ENCODE measurements at places on chromosomes 12 and 14.

DNA sequence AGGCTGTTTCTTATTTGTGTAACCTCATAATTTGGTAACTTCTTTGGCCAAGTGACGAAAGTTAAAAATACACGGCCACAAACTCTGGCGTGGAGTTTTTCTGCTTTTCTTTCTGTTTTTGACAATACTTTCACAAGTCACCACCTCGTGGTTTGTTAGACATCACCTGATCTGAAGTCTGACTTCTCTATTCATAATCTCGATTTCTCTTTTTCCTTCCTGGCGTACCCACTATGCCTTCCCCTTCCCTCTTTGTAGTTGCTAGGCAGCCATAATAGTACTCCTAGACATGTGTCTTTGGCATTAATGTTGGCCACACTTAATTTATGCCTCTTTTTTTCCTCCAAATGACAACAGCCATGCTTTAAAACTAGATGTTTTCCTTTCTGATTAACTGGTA is 97.6 kb downstream of the POLR3B start:
- no peak for DNase-seq

DNA sequence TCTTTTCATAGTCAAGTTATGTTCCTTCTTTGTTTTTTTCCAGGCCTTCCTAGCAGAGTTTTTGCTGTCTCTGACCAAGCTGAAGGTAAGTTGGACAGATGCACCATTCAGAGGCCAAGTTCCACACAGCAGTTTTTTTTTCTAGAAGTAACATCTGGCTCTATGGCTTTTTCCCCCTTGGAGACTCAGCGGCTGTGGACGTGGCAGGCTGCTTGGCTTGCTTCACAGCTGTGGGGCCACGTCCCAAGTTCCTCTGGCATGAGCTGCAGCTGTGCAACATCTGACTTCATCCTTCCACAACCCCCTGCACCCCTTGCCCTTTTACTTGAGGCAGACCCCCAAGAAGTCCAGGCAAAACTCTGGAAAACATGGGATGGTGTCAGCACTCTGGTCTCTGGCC is 24.2 kb upstream of the RHOJ start:
- DNase-seq: no peak

DNA sequence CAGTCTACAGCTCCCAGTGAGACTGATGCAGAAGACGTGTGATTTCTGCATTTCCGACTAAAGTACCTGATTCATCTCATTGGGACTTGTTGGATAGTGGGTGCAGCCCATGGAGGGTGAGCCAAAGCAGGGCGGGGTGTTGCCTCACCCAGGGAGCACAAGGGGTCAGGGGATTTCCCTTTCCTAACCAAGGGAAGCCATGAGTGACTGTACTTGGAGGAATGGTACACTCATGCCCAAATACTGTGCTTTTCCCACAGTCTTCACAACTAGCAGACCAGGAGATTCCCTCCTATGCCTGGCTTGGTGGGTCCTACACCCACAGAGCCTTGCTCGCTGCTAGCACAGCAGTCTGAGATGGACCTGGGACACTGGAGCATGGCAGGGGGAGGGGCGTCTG is 21.0 kb upstream of the ABCC9 start:
- no peak for DNase-seq

- DNase-seq: no peak
These were observed 50.3 kb downstream of the TSHR start for GRCh38 chr14:81005540-81006228.

- no peak for DNase-seq
These were observed 25.1 kb upstream of the ANO2 start for GRCh38 chr12:5969974-5970690.

DNA sequence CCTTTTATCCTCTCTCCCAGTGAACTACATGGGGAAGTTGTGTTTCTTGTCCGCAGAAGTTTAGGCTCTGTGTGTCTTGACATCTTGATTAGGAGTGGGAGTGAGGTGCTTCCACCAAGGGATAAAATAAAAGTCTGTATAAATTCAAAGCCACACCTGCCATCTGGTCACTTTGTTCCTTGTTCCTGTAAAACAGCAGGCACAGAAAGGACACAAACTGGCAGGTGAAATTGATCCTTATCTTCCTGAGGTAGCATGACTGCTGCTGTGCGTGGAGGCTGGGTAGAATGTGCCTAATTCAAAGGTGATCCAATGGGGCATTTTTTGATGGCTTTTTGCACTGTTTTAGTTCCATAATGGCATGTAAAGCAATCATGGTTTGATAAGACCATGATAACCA is 104.3 kb upstream of the KITLG start:
- DNase-seq: no peak

- DNase-seq: no peak
These were observed 118.8 kb downstream of the SLC6A15 start for GRCh38 chr12:84793558-84794367.

DNA sequence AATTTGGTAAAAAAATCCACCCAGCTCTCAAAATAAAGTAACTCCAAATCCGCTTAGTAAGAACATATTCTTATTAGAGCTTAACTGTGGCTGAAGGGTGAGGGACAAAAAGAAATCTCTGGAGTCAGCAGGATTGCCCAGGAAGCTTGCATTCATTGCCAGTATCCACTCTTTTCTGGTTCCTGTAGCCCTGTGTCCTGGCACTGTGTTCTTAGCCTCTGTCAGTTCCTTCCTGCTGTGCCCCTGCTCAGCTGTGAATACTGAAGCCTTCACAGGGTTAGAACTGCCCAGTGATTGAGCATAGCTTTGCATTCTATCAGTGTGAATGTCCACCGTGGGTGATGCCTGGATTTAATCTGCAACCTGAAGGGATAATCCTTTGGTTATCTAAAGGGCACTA is 266.9 kb upstream of the PELI2 start:
- DNase-seq: no peak

DNA sequence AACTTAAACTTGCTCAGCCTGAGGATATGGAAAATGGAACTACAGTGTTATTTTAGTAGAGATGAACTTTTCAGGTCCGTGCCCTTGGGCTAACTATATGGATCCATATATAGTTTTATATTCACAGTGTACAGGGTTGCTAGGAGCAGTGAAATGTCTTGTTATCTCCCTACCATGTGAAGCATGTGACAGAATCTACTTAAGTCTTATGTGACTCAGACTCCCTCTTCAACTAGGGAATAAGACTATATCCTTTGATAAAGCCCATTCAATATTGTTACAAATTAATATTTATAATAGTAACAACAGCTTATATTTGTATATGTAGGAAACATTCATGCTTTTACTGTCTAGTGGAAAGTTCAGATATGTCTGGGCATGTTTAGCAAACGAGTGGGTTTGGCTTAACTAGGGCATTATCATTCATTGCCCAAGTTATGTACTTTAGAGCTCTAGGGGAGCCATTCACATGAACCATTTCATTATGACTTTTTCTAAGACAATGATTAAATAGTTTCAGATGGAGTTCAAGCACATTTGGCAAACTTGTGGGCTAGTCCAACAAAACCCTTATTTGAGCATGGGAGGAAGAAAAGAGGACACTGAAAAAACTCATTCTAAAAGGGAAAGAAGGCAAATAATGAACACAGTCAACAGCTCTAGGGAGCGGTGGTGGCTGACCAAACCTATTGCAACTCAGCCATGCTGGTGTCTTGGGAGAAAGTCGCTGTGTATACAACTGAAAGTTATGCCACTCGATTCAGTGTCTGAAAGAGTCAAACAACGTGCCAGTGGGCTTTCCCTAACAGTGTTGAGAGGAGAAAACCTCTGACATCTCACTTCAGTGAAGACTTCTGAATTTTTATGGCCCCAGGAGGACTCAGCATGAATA is 305.9 kb upstream of the G2E3 start:
- DNase-seq: no peak

- DNase-seq: no peak
These were observed 6.0 kb downstream of the HDAC7 start for GRCh38 chr12:47813511-47814196.

DNA sequence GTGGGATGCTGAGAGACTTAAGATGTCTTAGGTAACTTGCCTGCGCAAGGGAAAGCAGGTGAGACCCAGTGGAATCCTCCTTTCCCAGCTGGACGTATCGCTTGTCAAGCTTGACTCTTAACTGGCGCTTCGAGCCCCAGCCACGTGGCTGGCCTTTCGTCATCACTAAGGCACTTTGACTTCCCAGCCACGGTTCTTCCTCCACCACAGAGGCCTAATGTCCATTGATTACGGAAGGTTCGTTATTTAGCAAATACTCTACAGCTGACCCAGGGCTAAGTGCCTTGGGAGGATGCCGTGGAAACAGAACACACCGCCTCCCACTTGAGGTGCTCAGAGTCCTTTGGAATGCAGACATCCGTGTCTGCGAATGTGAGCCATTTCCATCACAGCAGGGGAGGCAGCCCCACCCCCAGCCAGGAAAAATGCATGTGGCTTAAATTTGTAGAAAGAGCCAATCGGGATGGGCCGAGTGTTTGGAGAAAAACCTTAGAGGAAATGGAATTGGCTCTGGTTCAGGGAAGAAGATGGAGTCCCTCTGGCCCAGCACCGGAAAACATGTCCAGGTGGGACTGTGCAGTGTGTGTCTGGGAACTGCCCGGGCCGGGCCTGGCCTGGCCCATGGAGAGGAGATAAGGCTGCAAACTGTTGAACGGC is 115.7 kb downstream of the PLXNC1 start:
- DNase-seq: no peak

- no peak for DNase-seq
These were observed 169.9 kb upstream of the LHX5 start for GRCh38 chr12:113641426-113642030.

- no peak for DNase-seq
These were observed 27.0 kb downstream of the LRTM2 start for GRCh38 chr12:1847411-1847810.

DNA sequence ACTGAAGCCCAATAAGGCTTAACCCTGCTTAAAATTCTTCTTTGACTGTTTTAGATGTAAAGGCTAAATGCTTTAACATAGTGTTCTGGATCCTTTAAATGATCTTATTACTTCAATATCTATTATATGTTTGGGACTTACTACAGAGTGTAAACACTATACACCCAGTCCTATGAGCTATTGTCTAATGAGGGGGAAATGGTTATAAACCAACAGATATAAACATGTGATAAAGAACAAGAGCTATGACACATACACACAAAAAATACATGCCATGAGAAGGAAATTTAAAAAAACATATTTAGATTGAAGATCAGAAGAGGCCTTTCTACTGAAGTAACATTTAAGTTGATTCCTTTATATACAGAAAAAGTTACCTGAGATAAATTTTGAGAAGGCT is 505.1 kb downstream of the FOXG1 start:
- DNase-seq: no peak

DNA sequence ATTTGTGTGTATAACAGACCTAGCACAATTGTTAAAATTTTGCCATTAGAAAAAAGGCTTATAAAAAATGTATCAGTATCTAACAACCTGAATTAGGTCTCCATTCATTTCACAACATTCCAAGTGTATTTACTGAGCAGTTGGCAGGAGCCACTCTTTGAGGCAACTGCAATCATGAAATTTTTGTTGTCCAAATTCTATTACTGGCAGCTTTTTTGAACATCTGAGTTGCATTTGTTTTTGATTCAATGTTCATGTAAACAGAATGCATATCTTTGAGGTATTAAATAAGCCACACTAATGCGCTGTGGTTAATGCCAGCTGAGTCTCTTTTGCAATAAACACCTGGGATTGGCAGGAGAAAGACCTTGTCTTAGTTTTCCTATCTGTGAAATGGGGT is 8.7 kb downstream of the KITLG start:
- no peak for DNase-seq
